ENCODE measurements at places on chromosomes 7 and 10.
A peak's percentile ranks its signal among the peaks of the same experiment; 100 is the strongest.

GRCh38 chr10:16521311-16522016, at the start of gene C1QL3:
Gene C1QL3, minus strand, starts transcription at chr10:16521879. Its CDS starts 814 bp downstream, at chr10:16521065.
- no peak for DNase-seq

GRCh38 chr7:1934756-1935155, 264.7 kb downstream of the ELFN1 start:
- no peak for DNase-seq

DNA sequence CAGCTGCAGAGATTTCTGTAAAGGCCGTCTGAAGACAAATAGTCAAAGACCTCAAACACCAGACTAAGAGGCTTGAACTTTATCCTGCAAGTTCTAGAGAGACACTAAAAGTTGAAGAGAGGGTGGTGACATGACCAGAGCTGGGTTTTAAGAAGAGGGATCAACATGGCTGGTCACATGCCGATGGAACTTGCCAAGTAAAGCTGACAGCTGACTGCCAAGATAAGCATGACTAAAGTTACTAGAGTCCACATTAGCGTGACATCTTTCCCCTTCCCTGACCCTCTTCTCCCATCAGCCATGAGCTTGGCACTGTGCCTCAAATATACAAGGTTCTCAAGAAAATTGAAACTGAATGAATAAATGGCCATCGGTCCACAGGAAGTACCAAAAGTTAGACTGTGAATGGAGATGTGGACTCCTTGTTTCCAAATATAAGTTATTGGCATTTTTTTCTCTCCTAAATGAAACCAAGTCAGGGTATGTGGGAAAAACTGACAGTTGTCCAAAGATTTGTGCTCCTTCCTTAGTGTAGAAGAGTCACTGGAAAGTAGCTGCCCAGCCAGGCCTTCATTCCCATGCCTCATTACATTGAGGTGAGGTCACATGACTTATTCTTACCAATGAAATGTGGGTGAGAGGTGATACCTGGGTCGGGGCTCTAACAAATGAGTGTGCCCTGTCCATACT, 24.5 kb downstream of the XPNPEP1 start:
- DNase-seq: no peak

DNA sequence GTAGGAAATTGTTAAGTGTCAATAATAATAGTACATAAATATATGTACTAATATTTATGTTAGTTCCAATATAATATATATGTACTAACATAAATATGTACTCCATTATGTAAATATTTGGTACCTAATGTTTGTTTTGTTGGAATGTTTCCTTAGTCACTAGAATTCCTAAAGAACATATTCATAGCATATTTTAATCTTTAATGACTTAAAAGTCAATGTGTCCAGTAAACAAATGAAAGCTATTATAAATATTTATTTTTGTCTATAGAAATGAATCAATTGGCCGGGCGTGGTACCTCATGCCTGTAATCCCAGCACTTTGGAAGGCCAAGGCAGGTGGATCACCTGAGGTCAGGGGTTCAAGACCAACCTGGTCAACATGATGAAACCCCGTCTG, 153.6 kb downstream of the GPR158 start:
- DNase-seq: no peak

DNA sequence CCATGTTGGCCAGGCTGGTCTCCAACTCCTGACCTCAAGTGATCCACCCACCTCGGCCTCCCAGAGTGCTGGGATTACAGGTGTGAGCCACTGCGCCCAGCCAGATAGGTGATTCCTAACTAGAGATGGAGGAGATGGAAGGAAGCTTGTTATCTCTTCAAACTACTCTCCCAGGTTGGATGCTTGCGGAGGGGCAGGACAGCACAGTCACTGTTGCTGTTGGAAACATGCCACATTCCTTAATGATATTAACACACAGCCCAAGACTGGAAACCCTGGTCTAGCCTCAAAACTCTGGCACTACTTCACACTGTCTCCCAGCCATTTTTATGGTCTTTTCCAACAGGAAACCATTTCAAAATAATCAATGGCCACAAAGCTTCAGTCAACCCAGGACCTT, 468.8 kb upstream of the NRP1 start:
- DNase-seq: no peak

DNA sequence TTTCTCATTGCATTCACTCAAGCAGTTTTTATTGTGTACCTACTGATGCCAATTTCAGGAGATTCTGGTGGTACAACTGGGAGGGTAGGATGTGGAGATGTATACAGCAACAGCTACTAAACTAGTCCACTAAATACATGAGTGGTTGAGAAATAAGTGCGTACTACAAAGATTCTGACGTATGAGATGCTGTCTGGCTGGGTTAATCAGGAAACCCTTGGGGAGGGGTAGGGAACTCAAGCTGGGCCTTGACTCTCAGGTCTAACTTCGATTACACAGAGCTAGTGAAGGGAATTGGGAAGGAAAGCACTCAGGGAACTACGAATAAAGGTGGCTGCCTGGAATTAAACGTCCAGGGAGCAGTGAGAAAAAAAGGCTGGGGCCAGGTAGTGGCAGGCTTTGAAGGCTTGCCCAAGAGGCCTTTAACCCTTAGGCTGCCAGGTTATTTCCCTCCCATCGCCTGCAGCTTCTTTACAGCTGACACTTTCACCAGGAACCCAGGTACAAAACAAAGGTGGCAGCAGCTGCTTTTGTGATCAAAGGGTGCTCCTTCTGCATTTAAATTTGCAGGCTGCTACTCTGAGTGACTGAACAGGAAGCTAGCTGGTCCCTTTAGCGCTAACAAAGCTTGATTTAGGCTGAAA, 3.2 kb downstream of the MMS19 start:
- DNase-seq: no peak

GRCh38 chr7:18913106-18913505, 204.3 kb downstream of the TWIST1 start:
- no peak for DNase-seq

DNA sequence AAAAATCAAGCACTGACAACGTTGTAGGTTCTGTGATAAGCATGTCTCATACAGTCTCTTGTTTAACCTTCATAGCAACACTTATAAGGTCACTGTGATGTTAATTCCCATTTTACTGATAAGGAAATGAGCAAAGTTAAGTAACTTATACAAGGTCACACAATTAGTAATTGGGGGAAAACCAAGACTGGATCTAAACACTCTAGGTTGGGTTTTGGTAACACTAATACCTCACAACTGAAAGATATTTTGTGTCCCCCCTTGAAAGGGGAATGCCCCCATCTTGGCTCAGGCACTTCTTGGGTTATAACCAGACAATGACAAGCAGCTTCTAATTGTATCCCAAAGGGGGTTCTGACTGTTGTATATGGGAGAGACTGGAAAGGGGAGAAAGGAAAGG, 36.0 kb upstream of the ABCB4 start:
- no peak for DNase-seq

GRCh38 chr10:117553142-117553814, 10.7 kb downstream of the EMX2 start:
- no peak for DNase-seq

- DNase-seq: no peak
These were observed 22.5 kb downstream of the SEMA3D start for GRCh38 chr7:85164376-85164775.

- DNase-seq: no peak
These were observed 1.3 kb downstream of the IKZF1 start for GRCh38 chr7:50305583-50306493.

DNA sequence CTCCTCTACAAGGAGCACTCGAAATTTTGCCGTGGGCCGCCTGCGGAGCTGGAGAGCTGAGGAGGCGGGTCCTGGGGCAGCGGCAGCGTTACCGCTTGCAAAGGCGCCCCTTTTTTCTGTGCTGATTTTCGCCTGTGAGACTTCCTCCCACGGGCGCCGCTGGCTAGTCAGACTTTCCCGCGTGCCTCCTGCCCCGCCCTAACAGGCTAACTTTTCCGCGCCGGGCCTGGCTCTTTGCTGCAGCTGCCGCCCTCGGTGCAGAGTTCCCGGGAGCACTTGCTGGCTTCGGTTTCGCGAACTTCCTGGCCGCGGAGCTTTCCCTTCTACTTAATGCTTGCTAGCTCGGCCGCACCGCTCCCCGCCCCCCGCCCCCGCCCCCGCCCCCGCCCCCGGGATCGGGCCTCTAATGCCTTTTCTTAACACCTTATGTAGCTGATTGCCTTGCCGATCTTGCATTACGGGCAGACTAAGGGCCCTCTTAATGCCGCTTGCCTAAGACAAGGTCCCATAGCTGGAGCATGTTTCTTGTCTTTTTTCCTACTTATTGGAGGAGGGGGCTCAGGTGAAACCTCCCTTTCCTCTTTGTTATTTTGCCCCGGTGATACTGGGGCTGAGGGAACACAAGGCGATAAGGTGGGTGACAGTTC, 37.9 kb upstream of the RASGEF1A start:
- no peak for DNase-seq

- no peak for DNase-seq
These were observed 143.0 kb downstream of the PRPF18 start for GRCh38 chr10:13729586-13730305.

- DNase-seq: no peak
These were observed 156.5 kb upstream of the GHITM start for GRCh38 chr10:83982812-83983211.

DNA sequence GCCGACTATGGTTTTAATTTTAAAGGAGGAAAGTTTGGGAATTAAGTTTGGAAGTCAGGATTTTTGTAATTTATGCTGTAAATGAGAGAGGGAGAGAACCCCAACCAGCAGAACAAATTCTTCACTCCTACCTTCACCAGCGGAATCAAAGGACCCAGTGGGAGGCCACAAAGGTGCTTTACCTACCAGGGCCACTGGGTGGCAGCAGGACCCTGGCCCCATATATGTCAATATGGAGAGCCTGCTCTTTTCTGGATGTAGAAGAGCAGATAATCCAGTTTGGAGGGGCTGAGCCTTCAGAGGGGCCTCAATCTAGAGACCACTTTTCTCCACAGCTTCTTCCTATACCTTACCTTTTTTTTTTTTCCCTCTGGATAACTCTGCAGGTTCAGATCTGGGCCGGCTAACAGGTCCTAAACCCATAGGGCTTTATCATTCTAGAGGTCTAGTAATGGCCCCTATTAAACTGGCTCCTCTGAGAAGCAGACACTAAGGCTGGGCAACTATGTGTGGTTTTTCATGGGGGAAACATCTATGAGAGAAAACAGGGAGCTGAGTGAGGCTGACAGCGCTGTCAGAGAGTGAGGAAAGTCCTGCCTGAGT, 8.5 kb upstream of the SCD start:
- peak; percentile 74 for DNase-seq

DNA sequence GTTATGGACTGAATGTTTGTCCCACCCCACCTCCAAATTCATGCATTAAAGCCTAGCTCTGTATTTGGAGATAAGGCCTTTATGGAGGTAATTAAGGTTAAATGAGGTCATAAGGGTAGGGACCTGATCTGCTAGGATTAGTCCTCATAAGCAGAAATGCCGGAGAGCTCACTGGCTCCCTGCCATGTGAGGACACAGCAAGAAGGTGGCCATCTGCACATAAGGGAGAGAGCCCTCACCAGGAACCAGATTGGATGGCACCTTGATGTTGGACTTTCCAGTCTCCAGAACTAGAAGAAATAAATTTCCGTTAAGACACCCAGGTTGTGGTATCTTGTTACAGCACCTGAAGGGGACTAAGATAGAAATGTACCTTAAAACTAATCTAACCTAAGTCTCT, 816.1 kb upstream of the C7orf33 start:
- peak; percentile 57 for DNase-seq

- no peak for DNase-seq
These were observed 279.4 kb downstream of the RPS24 start for GRCh38 chr10:78313048-78313381.

DNA sequence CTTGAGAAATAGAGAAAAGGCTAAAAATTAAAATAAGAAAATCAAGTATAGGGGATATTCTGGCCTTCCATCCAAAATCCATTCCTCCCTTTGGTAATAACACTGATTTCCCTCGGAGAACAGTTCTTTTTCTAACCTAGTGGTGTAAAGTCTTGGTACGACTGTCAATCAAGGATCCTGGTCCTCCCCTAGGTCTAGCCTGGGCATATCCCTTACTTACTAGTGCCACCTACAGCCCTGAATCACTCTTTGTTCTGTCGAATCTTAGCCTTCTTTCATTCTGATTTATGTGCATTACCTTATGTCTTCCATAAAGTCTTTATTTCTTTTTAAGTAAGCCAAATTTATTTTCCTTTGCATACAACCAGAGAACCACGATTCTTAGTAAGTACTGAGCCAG, 298.7 kb upstream of the LRRTM3 start:
- peak; percentile 42 for DNase-seq

GRCh38 chr7:70459546-70459945, 672.4 kb upstream of the GALNT17 start:
- no peak for DNase-seq

GRCh38 chr10:90111671-90112070, 410.3 kb downstream of the KIF20B start:
- DNase-seq: no peak

GRCh38 chr10:30788307-30788706, 158.8 kb upstream of the LYZL2 start:
- no peak for DNase-seq

- DNase-seq: no peak
These were observed 80.3 kb downstream of the SKIDA1 start for GRCh38 chr10:21445163-21445562.

- DNase-seq: no peak
These were observed 169.3 kb downstream of the GFRA1 start for GRCh38 chr10:116103668-116104067.

- DNase-seq: no peak
These were observed 11.9 kb downstream of the ZNF862 start for GRCh38 chr7:149850007-149850594.

- DNase-seq: no peak
These were observed 94.3 kb upstream of the AFAP1L2 start for GRCh38 chr10:114498413-114499111.
